ENCODE measurements at places on chromosomes 2 and 18.

GRCh38 chr2:50260886-50261285 is 771.0 kb downstream of the NRXN1 start:
- DNase-seq = no peak

- DNase-seq = no peak
Measured at GRCh38 chr2:162091325-162092007, 17.5 kb upstream of the DPP4 start.

DNA sequence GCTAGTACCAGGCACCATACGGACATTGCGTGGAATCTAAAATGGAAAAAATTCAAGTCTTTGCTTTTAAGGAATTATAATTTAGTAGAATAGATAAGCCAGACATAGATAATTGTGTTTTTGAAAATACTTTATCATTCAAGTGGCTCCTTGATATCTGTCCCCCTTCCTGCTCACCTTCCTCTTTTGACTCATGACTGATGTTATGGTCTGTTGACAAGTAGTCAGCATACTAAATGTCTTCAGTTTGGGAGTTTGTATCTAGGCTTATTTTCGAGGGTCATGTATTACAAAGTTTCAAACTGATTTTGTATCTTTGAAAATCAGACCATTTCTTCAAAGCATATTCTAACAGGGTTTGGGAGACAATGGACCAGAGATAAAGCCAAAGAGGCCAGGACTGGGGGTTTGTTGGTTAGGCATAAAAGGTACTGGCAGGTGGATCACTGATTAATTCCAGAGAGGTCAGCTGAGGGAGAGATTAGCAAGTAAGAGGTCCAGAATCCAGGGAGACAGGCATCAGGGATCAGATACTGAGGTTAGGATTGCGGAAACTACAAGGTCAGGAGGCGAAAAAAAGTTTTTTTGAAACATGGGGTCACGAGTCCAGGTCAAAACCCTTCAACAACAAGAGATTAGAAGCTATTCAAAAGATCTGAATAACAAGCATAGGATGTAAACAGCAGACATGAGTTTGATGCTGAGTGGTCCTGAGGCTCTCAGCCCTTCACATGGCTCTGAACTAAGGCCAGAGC is 31.5 kb upstream of the KLHL14 start:
- peak; percentile 20 for DNase-seq

DNA sequence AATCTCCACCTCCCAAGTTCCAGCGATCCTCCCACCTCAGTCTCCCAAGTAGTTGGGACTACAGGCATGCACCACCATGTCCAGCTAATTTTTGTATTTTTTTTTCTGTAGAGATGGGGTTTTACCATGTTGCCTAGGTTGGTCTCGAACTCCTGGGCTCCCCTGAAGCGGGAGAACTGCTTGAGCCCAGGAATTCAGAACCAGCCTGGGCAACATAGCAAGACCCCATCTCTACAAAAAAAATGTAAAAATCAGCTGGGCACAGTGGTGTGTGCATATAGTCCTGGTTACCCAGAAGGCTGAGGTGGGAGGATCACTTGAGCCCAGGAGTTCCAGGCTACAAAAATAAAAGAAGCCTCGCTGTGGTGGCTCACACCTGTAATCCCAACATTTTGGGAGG is 12.0 kb upstream of the ZNF532 start:
- DNase-seq = no peak

- DNase-seq = no peak
Measured at GRCh38 chr2:138503087-138503442, 1.5 kb downstream of the SPOPL start.

GRCh38 chr2:10447300-10447894 is 730 bp downstream of the ODC1 start:
- peak; percentile 85 for DNase-seq

DNA sequence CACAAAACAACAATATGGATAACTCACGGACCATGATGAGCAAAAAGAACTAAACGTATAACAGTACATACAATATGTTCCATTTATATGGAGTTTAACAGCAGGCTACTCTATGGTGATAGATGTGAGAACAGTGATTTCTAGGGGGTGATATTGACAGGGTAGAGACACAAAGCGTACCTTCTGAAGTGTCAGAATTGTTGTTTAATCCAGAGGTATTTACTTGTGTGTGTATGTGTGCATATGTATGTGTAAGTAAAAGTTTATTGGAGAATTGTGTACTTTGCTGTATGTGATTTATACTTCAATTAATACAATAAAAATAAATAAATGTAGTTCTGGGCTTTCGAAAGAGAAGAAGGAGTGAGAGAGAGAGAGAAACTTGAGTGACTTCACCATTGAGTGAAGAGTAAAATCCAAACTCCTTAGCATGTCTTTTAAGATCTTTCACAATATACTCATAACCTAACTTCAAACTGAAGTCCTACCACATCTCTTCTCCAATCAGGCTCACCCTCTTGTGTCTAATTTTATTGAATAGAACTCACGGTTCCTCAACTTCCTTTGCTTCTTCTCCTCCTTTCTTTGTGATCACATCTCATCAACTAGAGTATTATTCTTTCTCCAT is 126.0 kb upstream of the KLF7 start:
- DNase-seq = no peak

DNA sequence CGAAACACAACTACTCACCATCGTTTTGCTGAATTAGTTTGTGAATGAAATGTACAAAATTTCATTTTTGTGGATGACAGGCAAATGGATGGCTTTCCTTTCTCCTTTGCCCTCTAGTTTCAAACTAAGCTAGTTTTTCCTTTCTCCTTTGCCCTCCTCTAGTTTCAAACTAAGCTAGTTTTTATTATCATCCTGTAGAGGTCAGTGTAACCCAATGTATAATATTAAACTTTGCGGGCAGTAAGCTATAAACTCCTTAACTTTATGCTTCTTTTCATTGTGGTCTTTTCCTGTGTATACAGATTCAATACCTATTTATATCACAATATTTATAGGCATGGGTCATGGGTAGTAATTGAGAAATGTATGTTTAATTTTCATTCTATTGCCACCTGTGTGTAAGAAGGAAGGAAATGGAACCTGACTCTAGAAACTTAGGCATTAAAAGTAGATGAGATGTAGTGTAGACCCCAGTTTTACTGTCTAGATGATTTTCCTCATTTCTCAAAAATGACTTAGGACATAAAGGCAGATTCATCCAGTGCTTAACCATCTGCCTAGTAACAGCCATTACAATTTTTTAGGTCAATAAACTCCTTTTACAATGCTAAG is 58.1 kb downstream of the MAP3K19 start:
- no peak for DNase-seq

GRCh38 chr2:203783496-203784203 is 77.2 kb downstream of the CD28 start:
- no peak for DNase-seq

- DNase-seq = no peak
Measured at GRCh38 chr18:4806331-4806730, 351.2 kb upstream of the DLGAP1 start.
